ENCODE measurements at places on chromosomes 4 and X. TPM values are rescaled to one million over a fixed set of nuclear protein-coding genes. Genes with fewer than 3 reads are reported as not detected.

Gene TRAM1L1
- total RNA-seq = 3.2 TPM

Gene P2RY4
- 0.69 TPM for total RNA-seq

GRCh38 chr4:86950831-86951525, 16.2 kb downstream of the AFF1 start:
- DNase-seq = peak; percentile 57

Gene LRRC66
- 0.20 TPM for total RNA-seq

DNA sequence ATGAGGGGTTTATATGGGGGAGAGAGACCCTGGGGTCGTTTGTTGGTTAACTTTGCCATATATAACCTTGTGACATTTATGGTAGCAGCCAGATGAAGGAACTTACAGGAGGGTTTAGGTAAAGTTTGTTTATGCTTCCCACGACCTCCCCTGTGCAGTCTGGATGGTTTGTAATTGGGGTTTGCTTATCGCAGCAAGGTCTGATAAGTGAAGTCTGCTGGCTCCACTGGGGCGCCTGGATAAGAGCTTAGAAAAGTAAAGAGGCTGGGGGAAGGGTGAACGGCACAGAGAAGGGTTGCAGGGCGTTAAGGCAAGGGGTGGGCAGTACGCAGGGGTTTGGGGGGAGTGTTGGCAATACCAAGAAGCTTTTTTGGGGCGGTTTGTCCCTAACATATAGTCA, 98.7 kb downstream of the KDM6A start:
- no peak for DNase-seq

Gene TMPRSS11E
- total RNA-seq = 12.3 TPM

DNA sequence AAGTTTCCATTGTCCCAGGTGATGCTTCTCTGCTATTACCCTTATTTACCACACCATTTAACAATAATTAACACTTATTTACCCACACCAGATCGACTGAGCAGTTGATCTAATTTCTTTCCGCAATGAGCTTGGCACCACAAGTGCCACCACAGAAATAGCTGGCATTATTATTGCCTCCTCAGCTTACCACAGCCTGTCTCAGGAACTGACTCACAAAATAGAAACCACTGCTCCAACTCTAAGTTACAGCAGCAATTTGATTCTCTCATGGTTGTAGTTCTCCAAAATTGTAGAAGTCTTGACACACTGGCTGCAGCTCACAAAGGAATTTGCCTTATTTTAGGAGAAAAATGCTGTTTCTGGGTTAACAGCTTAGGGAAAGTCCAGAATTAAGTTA, 22.5 kb downstream of the ZNF721 start:
- DNase-seq = no peak

DNA sequence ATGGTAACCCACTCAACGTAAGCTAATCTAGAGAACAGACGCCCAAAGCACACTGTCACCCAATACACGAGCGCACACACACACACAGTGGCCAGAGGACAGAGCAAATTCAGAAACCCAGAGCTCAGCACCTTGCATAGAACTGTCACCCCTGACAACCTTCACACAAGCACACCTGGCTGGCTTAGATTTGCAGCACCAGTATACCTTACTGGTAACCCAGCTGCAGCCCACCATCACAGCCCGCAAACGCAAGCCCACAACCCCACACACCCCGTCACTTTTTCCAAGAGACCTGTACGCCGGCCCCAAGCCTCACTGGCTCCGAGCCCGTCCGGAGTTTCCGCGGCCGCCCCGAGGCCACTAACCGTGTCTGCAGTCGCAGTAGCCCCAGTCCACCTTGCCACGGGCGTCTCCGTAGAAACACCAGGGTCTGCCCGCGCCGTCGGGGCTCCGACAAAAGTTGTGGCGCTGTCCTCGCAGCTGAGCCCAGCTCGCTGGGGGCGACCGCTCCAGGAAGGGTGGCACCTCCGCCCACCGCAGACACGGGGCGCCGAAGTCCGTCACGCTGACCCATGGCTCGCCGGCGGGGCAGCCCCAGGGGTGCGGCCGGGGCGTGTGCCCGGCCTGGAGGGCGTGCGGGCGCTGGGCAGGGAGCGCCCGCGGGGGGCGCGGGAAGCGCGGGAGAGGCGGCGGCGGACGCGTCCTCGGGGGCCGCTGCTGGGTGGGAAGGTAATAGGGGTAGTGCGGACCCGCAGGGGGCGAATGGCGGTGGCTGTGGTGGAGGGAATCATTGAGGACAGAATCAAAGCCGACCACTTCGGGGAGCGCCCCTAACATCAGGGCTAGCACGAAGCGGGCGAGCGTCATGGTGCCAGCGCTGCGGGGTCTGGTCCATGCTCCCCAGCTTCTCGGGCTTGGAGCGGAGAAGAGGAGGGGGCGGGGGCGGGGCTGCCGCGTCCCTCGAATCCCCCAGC, 664 bp downstream of the PRSS12 start:
- no peak for DNase-seq

Gene CT55
- total RNA-seq = not detected

DNA sequence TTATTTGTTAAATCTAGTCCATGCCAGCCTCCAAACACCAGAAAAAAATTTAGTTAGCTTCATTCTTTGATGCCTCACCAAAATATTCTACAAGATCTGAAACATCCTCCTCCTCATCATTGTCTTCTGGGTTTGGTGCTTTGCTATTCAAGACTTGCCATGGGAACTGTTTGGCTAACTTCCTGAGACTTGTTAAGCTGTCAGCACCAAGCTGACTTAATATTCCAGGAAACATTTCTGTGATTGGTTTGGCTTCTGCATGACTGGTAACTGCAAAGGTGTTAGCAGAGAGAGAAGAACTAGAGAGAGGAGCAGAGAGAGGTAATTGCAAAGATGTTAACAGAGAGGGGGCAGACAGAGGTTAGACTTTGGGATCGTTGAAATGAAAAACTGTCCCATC, 101.3 kb downstream of the PALLD start:
- no peak for DNase-seq

GRCh38 chr4:83569429-83569828, 33.5 kb downstream of the GPAT3 start:
- DNase-seq = no peak

DNA sequence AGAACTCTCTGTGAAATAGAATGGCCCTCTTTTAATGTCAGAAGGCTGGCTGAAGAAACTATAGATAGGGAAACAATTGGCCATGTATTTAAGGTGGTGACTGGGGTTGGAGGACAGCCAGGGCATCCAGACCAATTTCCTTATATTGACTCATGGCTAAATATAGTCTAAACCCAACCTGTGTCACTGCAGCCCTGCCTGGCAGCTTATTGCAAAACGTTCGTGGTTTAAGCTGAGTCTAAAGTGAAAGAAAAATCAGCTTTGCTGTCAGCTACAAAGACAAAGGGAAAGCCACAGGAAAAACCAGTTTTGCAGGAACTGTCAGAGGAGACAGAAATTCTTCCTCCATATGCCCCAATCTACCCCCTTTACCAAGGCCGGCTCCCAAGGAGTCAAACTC, 902.8 kb upstream of the NDST4 start:
- no peak for DNase-seq
